ENCODE measurements at places on chromosomes 3 and 15.

DNA sequence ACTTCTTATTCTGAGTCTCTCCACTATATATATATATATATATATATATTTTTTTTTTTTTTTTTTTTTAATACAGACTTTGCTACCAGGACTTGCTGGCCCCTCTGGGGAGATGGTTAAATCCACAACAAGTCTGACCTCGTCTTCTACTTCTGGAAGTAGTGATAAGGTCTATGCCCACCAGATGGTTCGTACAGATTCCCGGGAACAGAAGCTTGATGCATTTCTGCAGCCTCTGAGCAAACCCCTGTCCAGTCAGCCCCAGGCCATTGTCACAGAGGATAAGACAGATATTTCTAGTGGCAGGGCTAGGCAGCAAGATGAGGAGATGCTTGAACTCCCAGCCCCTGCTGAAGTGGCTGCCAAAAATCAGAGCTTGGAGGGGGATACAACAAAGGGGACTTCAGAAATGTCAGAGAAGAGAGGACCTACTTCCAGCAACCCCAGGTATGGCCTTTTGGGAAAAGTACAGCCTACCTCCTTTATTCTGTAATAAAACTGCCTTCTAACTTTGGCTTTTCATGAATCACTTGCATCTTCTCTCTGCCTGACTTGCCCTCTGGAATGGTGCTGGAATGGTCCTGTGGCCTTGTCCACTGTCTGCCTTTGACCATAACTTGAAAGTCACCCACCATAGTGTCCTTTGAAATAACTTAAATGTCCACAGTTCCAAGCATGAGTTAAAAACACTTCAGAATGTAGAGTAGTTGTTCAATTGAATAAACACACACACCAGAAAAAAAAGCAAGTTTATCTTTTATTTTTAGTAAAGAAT lies 32.4 kb downstream of the MLH1 start:
- no peak for DNase-seq

DNA sequence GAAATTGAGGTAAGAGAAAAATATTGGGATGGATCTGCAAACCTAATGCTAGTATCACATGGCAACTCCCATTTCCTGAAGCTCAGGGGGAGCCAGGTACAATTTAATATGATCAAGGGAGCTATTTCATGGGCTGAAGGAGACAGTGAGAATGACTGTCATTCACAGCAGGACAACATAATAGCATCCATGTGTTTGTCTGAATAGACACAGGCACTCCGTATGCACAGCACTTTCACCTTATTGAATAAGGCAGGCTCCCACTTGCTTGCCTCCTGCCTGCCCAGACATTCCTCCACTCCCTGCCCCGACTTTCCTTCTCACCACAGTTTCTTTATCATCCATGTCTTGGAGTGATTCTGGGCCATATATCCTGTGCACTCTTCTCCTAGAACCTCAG lies 156.6 kb upstream of the SLC24A5 start:
- DNase-seq = no peak

DNA sequence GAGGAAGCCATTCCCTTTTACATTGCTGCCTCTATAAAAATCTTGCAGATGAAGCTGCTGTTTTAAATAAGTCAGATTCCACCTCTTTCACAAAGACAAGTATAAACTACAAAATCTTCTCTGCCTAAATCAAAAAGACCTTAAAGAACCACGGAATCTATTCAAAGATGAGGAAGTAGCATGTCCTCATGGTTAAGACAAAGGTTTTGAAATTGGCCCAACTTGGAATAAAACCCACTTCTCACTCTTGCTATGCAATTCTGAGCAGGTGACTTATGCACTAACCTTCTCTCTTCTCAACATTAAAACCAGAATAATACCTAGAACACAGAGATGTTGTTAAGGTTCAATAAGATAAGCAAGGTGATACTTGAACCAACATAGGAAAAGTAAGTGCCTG lies 97.6 kb downstream of the FOXP1 start:
- no peak for DNase-seq

- no peak for DNase-seq
Observed at GRCh38 chr15:75422554-75422953, 28.9 kb downstream of the SIN3A start.

- no peak for DNase-seq
Observed at GRCh38 chr15:33766389-33766788, 201.9 kb upstream of the CHRM5 start.
